ENCODE measurements at places on chromosomes 1 and 21. TPM values are rescaled to one million over a fixed set of nuclear protein-coding genes. Genes with fewer than 3 reads are reported as not detected.

- peaks cover 33% of the 10 kb centered on the region for H3K4me1 ChIP-seq
- no peak overlapping the region for H3K27ac ChIP-seq
- no peaks in the 10 kb centered on the region for H3K27me3 ChIP-seq
- no peaks in the 10 kb centered on the region for H3K36me3 ChIP-seq
- no peak for DNase-seq
Measured at GRCh38 chr1:223142269-223142668, 779 bp downstream of the TLR5 start.

DNA sequence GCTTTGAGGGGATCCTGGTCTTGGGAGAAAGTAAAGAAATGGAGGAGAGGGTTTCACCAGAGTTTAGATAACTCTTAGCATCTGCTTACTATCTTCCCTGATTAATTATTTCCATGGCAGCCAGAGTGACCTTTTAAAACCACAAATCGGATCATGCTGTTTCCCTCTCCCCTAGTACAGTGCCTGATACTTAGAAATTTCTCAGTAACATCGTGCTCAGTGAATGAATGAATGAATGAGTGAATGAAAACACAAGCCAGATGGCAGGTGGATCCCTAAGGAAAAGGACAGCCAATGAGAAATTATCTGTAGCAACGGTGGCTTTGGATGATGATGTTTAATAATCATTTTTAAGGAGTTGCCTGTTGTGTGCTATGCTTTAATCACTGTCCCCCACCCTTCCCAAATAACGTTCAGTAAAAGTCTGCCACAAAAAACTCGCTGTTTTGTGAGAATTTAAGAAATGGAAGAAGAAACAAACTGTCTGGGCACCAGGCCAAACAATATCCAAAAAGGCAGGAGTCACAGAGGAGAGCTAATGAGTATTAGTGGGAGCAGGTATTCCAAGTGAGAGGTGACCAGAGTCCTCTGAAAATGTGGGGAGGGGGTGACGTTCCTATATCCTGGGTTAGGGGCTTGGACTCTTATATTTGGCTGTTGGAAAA is 737 bp upstream of the SMAP2 start:
- DNase-seq = no peak
- H3K27ac ChIP-seq = no peak overlapping the region
- H3K27me3 ChIP-seq = no peaks in the 10 kb centered on the region
- H3K36me3 ChIP-seq = no peaks in the 10 kb centered on the region

DNA sequence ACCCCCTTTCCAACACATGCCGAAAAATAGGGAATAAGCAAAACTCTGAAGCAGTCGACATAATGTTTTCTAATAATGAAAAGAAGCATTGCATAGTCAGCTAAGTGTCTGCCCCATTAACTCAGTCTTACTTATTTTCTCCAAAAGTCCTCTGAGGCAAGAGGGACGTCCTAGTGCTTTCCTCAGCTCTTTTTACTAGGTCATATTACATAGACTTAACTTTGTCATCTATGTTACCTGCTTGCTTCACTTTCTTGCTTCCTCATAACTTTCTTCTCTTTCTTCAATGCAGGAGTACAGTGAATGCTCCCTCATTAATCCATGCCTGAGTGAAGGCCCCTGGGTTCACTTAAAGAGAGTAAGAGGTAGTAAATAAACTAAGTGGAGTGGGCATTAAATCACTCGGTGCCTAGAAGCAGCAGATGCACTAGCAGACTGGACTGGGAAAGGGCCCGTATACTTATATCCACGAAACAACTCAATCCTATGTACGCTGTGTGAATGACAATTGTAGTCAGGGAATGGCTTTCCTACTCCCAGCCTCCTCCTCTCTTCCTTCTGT is 210.5 kb upstream of the SPAG17 start:
- no peaks in the 10 kb centered on the region for H3K4me1 ChIP-seq
- no peak overlapping the region for H3K4me3 ChIP-seq
- no peaks in the 10 kb centered on the region for H3K36me3 ChIP-seq
- no peak overlapping the region for H3K27ac ChIP-seq
- no peak for DNase-seq

GRCh38 chr1:234584926-234585325 is 25.1 kb downstream of the IRF2BP2 start:
- H3K4me1 ChIP-seq = peaks cover 9% of the 10 kb centered on the region
- peak overlapping the region; percentile 4 for H3K27ac ChIP-seq
- no peaks in the 10 kb centered on the region for H3K27me3 ChIP-seq
- no peak for DNase-seq
- no peaks in the 10 kb centered on the region for H3K36me3 ChIP-seq
- no peak overlapping the region for H3K4me3 ChIP-seq

GRCh38 chr1:229842302-229843255 is 216.5 kb downstream of the URB2 start:
- DNase-seq = no peak
- H3K27me3 ChIP-seq = no peaks in the 10 kb centered on the region
- no peak overlapping the region for H3K27ac ChIP-seq
- no peaks in the 10 kb centered on the region for H3K36me3 ChIP-seq

The SYPL2 gene
- total RNA-seq = 3.1 TPM

The UBE2U gene
- not detected for total RNA-seq

DNA sequence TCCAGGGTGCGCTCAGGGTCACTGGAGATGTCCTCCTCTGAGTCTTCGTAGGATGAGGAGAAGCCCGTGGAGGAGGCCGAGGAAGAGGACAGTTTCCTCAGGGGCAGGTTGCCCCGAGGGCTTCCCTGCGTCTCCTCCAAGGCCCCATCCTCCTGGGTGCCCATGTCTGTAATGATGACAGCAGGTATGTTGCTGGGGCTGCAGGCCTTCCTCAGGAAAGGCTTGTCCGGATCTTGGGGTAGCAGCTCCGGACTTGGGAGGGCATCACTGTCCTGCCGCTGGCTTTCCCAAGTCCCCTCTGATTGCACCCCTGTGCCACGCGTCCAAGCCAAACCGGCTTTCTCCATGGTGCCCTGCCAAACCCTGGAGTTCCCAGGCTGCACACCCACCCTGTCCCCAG is 3.5 kb downstream of the ITPKB start:
- no peaks in the 10 kb centered on the region for H3K27me3 ChIP-seq
- peak overlapping the region; percentile 96 for H3K4me3 ChIP-seq
- no peak overlapping the region for H3K27ac ChIP-seq
- no peak for DNase-seq
- peaks cover 22% of the 10 kb centered on the region for H3K36me3 ChIP-seq

DNA sequence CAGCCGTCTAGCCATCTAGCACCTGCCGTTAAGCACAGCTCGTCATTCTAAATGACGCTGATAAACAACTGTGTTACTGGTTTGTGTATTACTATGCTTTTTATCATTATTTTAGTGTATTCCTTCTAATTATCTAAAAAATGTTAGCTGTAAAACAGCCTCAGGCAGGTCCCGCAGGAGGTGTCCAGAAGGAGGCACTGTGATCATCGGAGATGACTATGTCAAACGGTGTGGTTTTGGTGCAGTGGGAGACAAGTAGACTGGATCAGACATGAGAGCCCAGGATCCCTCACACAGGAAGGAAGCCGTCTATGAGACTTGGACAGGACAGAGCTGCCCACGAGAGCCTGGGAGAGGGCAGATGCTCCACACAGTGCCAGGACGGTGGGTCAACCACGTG is 55.3 kb upstream of the COL6A1 start:
- H3K27ac ChIP-seq = no peak overlapping the region
- no peak overlapping the region for H3K4me3 ChIP-seq
- H3K27me3 ChIP-seq = no peaks in the 10 kb centered on the region
- no peak for DNase-seq
- H3K36me3 ChIP-seq = no peaks in the 10 kb centered on the region

GRCh38 chr1:18732686-18733085 is 102.0 kb downstream of the PAX7 start:
- H3K4me3 ChIP-seq = no peak overlapping the region
- H3K27me3 ChIP-seq = peaks cover 72% of the 10 kb centered on the region
- H3K36me3 ChIP-seq = no peaks in the 10 kb centered on the region

The PADI4 gene
- 2.3 TPM for total RNA-seq

The UBXN10 gene
- 0.87 TPM for total RNA-seq

The CAPN8 gene
- 83.5 TPM for total RNA-seq

DNA sequence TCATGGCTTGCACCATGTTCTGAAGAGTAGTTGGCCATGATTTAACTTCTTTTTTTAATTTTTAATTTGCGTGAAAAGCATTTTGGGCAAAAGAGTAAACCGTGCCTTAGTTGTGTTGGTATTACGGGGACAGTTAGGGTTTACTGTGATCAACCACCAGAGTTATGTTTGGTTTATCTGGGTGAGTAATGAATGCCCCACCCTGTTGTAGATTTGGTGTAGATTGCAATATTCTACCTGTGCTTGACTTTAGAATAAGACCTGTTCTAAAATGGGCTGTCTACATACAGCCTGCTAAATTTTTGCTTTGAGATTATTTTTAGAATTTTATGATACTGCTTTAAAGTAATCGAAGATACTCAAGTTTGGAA is 1.4 kb downstream of the USP25 start:
- H3K4me1 ChIP-seq = peaks cover 33% of the 10 kb centered on the region
- H3K4me3 ChIP-seq = peak overlapping the region; percentile 82
- H3K27me3 ChIP-seq = no peaks in the 10 kb centered on the region
- no peaks in the 10 kb centered on the region for H3K36me3 ChIP-seq
